Glutamatergic neuron (in vitro differentiated cells): ENCODE measurements at places on chromosomes 2 and 18.

- DNase-seq: no peak
Observed at GRCh38 chr2:208147759-208148158, 1.8 kb upstream of the CRYGB start.

DNA sequence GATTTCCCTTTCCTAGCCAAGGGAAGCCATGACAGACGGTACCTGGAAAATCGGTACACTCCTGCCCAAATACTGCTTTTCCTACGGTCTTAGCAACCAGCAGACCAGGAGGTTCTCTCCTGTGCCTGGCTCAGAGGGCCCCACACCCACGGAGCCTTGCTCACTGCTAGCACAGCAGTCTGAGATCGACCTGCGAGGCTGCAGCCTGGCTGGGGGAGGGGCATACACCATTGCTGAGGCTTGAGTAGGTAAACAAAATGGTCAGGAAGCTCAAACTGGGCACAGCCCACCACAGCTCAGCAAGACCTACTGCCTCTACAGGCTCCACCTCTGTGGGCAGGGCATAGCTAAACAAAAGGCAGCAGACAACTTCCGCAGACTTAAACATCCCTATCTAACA, 6.8 kb upstream of the CD207 start:
- no peak for DNase-seq

DNA sequence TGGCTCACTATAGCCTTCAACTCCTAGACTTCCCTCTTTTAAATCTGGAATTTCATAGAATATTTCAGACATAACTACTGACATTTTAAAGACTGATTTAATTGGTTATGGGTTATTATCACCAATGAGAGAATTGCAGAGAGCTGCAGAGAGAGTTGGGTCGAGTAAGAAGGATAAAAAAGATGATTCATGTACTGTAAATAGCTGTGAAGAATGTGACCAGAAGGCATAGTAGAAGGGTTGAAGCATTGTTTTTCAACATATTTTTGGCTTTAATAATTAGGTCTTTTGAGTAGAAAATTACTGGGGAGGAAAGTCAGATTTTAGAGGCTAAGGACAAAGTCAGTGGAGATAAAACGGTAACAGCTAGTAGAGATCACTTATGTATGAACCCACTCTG, 503.2 kb upstream of the SLC8A1 start:
- DNase-seq: no peak

DNA sequence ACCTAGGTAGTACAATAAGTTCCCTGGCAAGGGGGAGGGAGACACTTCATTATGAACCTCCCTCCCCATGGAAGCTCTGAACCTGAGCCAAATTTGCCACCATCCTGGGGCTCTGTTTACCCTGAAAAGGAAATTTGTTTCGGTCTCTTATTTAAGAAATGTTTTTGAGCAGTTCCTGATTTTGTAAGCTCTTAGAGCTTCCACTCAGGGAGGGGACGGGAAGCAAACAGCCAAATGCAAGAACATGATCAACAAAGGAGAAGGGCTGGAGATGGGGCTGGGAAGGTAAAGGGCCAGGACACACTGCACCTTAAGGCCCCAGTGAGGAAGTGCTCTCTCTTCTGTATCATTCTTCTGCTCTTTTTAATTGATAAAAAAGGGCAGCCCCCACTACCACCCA, 117.9 kb downstream of the NRP2 start:
- no peak for DNase-seq

GRCh38 chr2:162074928-162075688, 1.1 kb upstream of the DPP4 start:
- DNase-seq: no peak

DNA sequence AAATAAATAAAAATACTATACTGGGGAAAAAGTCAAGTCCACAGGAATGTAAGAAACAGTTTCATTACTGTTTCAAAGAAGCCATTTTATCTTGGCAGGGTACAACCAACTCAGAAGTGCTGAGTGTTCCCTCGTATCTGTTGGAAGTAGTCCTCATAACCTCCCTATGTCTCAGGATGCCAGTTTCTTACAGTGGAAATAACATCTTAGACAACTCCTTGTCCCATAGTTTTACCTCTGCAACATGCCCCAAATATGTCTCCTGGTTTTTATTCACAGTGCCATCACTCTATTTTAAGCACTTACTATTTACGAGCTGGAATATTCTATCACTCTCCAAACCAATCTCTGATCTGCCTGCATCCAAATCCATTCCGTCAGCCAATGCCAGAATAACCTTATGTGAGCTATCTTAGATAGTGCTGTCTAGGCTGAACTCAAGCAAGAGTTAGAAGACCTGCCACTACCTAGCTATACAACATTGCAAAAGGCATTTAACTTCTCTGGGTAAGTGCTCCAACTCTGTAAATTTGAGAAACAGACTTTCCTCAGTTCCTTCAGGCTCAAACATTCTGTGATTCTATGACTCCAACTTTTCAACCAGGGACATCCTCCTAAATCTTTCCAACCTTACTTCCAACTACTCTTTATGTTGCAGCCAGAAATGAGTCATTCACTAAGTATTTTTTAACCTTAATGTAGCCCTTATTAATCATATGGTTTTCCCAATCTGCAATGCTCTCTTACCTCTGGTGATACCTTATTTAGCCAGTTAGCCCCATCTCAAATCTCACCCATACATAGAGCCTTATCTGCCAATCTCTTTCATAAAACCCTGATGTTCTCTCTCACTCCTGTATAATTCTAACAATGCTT, 66.7 kb downstream of the RTN4 start:
- DNase-seq: no peak

DNA sequence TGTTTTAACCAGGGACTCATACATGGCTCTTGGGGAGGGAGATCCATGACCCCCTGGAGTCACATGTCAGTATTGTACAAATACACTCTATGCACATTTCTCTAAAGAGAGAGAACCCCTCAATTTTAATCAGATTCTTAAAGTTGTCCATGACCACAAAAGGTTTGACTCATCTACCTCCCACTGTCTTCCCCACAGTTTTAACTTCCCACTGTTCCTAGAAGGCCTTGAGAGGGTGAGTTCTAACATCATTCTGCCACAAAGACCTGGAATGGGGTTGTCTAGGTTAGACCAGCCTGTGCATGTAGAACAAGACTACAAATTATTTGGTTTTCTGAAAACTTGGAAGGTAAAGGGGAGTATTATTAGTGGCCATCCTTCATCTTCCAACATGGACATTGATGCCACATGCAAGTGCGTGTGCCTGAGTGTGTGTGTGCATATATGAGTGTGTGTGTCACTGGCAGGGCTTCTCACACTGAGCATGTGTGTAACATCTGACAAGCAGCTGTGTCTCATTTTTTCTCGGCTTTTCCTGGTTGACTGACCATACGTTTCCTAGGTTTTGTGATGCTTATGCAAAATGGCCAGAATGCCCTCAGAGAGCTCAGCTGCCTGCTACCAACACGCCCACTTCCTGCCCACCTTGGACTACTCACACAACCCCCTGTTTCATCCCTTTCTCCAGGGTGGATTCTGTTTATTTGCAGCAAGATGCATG, 94.6 kb upstream of the LGALSL start:
- DNase-seq: no peak

GRCh38 chr2:11498543-11499034, 32.6 kb upstream of the E2F6 start:
- no peak for DNase-seq

DNA sequence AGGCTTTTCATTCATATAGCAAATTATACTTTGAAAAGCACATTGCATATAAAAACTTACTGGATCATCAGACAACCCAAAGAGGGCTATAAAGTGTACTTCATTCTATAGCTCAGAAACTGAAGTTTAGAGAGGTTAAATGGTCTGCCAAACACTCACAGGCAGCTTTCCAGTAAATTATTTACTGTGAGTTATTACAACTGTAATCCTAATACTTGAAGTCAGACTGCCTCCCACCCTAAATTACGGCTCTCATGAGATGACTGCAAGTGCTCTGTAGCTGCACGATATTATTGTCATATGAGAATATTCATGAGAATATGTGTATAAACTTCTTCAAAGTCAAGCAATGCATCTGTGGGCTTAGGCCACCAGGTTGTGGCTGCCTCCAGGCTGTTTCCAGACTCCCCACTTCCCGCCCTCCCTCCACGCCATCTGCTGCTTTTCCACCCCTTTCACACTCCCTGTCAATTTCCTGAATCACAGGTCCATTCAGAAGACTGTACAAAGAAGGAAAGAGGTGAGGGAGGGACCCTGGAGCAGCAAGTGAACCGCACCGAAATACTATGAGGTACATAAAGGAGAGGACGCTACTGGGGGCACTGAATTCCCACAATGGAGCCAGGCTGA, 111.1 kb upstream of the SPOPL start:
- peak; percentile 42 for DNase-seq

- no peak for DNase-seq
Observed at GRCh38 chr2:147649998-147650397, 194.8 kb upstream of the ACVR2A start.

DNA sequence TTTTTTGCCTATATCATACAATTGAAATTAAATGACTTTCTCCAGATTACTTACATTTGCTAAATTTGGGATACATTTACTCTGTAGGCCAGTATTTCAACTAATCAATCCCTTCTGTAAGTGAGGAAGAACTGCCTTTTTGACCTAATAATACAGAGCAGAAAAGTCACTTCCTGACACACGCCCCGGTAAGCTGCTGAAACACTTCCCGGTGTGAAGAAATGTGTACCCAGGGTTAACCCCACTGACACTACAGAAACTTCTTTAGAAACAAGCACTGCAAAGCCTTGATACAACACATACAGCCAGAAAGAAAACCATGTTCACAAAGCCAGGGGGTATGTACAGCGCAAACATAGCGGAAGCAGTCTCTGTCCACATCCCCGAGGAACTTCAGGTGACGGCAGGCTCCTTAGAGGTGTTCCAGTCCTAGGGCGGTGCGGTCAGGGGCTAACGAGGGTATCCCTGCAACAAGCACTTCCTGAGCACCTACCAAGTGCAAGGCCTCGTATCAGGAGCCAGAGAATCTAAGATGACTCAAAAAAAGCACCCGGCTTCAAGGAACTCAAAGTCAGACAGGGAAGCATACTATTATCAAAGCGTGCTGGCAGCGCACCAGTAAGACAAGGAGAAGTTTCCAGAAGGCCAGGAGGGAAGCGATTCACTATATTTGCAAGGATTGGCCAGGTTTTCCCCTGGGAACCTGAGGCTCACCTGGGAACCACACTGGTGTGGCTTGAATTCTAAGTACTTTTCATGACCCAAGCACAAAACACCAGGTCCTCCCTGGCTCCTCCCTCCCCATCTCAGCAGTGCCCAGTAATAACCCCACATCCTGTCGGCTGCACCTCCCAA, 46.6 kb downstream of the ZNF516 start:
- DNase-seq: no peak

DNA sequence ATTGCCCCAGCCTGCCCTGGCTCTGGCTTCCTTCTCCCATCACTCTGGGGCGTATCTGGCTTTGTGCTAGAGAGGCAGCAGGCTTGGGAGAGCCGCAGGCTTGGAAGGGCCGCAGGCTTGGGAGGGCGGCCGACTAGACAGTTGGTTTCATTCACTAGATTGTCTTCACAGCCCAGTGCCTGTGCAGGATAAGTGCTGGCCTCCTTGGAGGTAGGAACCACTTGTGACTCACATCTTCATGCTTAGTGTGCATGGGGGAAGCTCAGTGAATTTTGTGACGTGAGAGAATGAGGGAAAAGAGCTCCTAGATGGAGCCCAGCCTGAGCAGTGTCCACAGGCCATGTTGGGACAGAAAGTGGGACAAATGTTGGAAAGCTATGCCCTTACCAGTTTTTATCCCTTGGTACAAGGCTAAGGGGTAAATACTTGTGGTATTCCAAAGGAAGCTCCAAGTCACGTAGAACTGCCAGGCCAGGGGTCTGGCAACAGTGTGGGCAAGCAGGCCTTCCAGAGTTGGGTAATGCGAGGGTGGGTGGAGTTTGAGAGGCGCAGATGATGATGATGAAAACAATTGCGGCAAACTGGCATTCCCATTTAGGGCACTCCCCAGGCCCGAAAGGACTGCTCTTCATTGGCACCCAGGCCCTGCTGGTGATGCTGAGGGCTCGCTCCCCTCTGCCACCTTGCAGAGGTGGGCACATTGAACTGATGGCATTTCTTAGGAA, 100.1 kb downstream of the DDX1 start:
- no peak for DNase-seq
